ENCODE measurements at places on chromosomes 16 and 17.

GRCh38 chr17:50060951-50061712 lies 5.2 kb downstream of the ITGA3 start:
- peaks cover 9% of the 10 kb centered on the region for H3K4me1 ChIP-seq
- no peak overlapping the region for H3K4me3 ChIP-seq
- H3K27ac ChIP-seq: no peak overlapping the region
- peaks cover 50% of the 10 kb centered on the region for H3K27me3 ChIP-seq
- H3K36me3 ChIP-seq: no peaks in the 10 kb centered on the region

GRCh38 chr17:8163978-8164814 lies 1.4 kb upstream of the VAMP2 start:
- peaks cover 31% of the 10 kb centered on the region for H3K36me3 ChIP-seq
- peak overlapping the region; percentile 97 for H3K27ac ChIP-seq
- H3K27me3 ChIP-seq: no peaks in the 10 kb centered on the region
- peak; percentile 82 for DNase-seq
- no peak overlapping the region for H3K4me3 ChIP-seq
- H3K4me1 ChIP-seq: peaks cover 53% of the 10 kb centered on the region

- H3K36me3 ChIP-seq: no peaks in the 10 kb centered on the region
- H3K27ac ChIP-seq: no peak overlapping the region
- peaks cover 7% of the 10 kb centered on the region for H3K27me3 ChIP-seq
- DNase-seq: no peak
- no peaks in the 10 kb centered on the region for H3K4me1 ChIP-seq
These were observed 9.4 kb upstream of the CMTM4 start for GRCh38 chr16:66705790-66706505.

- no peaks in the 10 kb centered on the region for H3K36me3 ChIP-seq
- DNase-seq: no peak
- no peaks in the 10 kb centered on the region for H3K27me3 ChIP-seq
- H3K27ac ChIP-seq: no peak overlapping the region
- no peak overlapping the region for H3K4me3 ChIP-seq
These were observed 3.0 kb downstream of the ALDH3A1 start for GRCh38 chr17:19744922-19745757.

- peaks cover 8% of the 10 kb centered on the region for H3K4me1 ChIP-seq
- no peak overlapping the region for H3K27ac ChIP-seq
- H3K27me3 ChIP-seq: no peaks in the 10 kb centered on the region
- no peak for DNase-seq
- no peak overlapping the region for H3K4me3 ChIP-seq
These were observed 35.6 kb downstream of the TUBD1 start for GRCh38 chr17:59856859-59857794.

GRCh38 chr17:49522357-49522890 lies 27.3 kb downstream of the NGFR start:
- no peak overlapping the region for H3K27ac ChIP-seq
- no peak overlapping the region for H3K4me3 ChIP-seq
- H3K36me3 ChIP-seq: no peaks in the 10 kb centered on the region
